NCI-H510A (cell line): ENCODE measurements at places on chromosomes 5 and 9.

DNA sequence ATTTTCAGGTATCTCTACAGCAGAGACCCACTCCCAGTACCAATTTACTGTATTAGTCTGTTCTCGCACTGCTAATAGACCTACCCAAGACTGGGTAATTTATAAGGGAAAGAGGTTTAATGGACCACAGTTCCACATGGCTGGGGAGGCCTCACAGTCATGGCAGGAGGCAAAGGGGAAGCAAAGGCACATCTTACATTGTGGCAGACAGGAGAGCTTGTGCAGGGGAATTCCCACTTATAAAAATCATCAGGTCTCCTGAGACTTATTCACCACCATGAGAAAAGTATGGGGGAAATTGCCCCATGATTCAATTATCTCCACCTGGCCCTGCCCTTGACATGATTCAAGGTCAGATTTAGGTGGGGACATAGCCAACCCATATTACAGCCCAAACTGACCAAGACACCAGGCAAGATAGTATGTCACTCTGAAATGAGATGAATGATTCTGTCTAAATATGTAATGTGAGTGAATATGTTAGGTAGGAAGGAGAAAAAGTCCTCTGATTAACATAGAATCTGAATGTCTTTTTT, 182.5 kb upstream of the CDH12 start:
- no peak for DNase-seq

DNA sequence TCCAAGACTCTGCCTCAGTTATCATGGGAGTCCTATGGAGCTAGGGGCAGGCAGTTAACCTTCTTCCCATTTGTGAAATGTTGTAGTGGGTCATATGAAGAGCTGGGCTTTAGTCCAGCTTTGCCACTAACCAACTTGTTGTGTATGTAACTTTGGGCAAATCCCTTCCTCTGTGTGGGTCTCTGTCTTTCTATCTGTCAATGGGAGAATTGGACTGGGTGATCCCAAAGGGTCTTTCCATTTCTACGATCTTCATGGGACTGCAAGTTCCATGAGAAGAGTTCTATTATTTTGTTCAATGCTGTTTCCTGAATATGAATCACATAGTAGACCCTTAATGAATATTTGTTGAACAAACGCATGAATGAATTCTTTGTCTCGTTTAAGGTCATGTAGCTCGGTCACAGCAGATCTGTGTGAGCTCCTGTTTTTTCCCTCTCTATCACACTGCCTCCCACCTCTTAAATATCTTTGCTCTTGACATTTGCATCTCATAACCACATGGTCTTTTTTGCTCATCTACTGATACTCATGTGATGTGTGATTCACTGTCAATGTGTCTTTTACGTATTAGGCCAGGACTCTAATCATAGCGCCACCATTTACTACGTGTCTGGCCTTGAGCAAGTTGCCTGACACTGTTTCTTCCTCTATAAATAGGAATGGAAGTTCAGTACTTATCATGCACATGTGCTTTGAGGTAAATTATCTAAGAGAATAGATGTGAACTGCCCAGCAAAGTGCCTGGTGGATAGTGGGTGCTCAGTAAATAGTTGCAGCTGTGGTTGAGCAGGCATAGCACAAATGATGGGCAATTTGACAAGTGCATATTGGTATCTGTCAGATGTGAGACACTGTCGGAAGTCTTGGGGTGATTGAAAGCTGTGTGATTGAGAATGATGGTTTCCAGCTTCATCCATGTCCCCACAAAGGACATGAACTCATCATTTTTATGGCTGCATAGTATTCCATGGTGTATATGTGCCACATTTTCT, 37.4 kb downstream of the PTTG1 start:
- DNase-seq = no peak

GRCh38 chr9:91161465-91162300, 200.0 kb downstream of the AUH start:
- DNase-seq = no peak

- DNase-seq = no peak
Observed at GRCh38 chr9:10704720-10705119, 91.9 kb upstream of the PTPRD start.

GRCh38 chr5:125987677-125988255, 435.4 kb upstream of the GRAMD2B start:
- no peak for DNase-seq

DNA sequence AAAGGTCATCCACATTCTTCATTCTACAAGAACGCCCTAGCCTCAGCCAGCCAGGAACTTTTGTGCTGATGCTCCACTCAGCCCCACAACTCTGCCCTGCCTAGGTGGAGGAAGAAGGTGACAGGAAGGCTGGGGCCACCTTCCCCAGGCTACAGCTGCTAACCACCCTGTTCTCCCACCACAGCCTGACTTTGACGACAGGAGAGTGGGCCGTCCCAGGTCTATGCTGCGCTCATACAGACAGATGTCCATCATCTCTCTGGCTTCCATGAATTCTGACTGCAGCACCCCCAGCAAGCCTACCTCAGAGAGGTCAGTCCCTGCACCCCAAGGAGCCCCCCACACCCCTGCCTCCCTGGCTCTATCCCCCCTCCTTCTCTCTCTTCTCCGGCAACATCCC, 28.2 kb upstream of the FOXI1 start:
- no peak for DNase-seq

GRCh38 chr5:160289356-160289651, 23.1 kb downstream of the CCNJL start:
- no peak for DNase-seq

- DNase-seq = no peak
Observed at GRCh38 chr5:177510567-177511053, 984 bp upstream of the DOK3 start.

DNA sequence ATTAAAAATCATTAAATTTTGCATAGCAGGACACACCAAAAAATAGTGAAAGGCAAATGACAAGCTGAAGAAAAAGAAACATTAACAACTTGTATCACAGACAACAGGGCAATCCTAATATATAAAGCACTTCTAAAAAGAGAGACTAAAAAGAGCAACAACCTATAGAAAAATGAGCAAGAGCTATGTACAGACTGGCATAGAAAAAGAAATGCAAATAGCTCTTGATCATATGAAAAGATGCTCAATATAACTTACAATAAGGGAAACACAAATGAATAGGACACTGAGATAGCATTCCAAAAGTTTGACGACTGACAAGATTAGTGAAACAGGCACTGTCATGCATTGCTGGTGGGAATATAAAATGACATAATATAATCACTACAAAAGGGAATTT, 235.9 kb downstream of the SEC61B start:
- no peak for DNase-seq

DNA sequence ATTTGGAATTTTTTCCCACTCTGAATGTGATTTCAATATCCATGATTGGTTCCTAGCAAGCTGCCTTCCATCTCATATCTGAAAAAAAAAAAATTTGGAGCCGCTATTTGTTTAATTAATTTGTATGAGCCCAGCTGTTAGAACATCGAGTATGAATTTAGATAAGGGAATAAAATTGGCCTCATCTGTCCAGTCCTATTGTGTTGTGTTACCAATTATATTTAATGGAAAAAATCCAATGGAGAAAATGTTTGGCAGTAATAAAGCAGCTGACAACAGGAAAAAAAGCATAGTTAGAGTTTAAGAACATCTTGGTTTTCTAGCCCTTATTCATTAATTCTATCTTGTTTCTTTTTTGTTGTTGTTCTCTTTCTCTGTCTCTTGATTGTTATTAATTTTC, 735.6 kb upstream of the RIOK2 start:
- no peak for DNase-seq

DNA sequence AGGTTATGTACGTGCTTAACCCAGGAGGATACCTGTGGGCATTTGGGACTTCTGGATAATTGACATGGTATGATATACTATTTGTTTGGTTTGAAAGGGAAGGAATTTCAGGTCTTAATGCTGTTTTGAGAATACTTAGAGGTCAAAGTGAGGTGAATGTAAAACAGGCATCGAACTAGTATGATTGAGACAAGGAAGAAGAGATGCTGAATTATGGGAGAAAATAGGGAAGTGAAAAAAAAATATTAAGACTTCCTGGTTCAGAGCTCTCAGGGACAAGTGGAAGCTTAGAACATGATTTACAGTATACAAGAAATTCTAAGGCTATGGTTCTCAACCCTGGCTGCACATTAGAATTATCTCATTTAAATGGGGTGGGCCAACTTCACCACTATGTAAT, 115.3 kb downstream of the CD180 start:
- no peak for DNase-seq

DNA sequence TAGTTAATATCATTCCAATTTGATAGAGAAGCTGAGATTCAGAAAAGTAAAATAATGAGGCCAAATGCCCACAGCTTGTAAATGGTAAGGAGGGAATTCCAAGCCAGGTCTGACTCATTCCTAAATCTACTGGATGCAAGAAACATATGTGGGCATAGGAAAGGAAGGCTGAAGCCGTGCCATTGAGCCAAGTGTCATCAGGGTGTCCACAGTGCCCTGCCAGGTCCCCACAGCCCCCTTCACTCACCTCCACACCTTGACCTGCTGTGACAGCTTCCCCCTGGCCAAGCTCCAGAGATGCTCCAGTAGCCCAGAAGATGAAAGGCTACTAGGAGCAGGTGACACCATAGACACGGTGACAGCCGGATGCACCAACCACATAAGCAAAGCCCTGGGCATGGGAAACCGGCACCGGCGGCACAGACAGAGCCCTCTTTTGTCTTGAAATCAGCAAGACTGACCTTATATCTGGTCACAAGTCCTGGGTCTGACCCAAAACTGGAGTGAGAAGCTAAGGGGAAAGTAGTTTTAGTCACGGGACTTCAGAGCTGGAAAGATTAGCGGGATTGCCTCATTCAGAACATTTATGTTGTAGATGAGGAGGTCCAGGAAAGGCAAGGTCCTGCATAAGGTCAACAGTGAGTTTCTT, 20.1 kb upstream of the FAT2 start:
- no peak for DNase-seq

DNA sequence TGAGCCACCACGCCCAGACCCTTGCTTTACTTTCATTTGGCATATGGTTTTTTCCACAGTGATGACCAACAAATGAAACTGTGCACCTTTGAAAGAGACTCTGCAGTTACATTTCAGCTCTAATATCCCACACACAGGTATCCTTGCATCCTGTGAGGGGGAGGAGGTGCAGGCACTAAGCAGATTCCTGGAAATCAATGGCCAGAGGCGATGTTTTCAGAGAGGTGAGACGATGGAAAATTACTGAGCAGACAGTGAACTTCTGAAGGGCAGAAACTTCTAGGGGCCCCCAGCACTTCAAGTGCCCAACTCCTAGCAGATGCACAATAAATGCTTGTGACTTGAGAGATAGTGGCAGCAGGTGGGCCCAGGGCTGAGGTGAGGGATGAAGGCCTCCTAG, 29.8 kb upstream of the GNE start:
- no peak for DNase-seq

DNA sequence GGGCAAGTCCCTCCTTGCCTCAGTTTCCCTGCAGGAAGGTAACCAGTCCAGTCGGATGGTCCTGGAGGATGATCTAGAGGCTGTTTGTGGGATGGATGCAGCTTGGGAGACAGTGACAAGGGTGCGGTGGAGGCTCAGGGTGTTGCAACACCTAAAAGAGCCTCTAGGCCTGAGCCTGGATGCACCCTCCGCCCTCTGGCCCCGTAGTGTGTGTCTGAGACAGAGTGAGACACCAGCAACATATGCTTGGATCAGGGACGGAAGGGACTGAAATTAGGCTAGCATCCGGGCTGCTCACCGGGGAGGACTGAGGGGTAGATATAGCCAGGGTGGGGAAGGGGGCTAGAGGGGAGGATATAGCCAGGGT, 1.1 kb downstream of the CRAT start:
- no peak for DNase-seq

GRCh38 chr5:134837530-134838181, 8.1 kb upstream of the C5orf24 start:
- DNase-seq = no peak

DNA sequence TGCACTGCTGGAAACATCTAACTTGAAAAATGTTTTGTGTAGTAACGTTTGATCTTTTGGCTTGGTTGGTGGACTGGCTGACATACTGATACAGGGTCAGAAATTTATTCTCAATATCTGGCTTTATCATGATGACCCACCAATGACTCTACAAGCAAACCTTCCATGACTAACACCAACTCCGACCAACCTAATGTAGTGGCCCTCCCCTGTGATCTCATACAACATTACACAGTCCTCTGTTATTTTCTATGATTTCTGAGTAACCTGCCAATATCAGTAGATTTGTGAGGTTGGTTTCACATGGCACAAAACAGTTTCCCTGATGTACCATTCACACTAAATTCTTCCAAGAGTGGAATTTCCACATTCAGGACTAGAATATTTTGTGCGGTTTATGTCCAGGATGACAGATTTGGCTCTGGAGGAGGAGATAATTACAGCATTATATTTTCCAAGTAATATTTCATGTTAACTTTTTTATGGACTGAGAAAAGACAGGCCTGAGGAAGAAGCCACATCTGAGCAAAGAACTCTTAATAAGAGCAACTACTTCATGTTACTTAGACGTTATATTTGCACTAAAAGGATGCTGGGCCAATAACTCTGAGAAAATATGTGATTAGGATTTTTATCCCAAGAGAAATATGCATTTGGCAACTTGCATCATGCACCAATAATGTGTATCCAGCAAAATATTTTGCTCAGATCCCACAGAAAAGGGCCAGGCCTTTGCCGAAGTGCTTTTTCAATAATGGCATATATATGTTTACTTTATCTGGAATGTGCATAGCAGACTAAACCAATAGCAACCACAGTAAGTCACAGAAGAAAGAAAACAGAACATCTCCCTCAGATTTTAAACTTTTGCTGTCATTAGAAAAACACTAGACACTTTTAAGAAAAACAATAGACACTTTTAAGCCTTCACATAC, 273.4 kb downstream of the KCNN2 start:
- DNase-seq = no peak
